ENCODE measurements at places on chromosomes 4 and X.

DNA sequence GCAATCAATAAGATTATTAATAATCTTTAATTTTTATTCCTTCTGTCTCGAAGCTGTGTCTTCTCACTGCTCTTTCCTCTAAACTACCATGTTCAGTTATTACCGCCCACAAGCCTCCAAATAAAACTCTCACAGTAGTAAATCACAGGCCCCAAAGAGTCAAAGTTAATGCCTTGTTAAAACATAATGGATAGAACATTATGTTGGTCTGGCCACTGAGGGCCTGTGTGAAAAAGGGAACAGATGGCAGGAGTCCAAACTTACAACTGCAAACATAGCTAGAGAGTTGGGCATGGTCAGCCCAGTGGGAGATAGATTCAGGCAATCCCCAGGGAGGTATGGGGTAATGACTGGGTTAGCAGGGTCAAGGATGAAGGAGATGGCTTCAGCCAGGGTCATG lies 84.6 kb upstream of the TNIP3 start:
- no peak for DNase-seq

DNA sequence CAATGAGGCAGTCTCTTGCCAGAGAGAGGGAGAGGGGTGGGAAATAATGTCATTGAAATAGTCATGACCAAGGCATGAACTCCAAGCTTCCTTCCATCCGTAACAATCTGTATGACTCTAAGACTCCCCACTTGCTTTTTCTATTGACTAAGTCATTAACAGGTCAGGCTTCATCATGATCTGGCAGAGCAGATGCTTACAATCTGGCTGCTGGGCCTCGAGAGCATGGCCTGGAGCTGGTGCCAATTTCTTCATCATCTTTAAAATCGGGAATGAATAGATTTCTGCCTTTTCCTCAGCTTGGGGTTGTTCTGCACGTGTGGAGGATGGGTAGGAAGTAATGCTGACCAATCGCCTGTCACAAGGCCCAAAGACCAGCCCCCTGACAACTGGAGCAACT lies 280.6 kb upstream of the CLNK start:
- DNase-seq = no peak

DNA sequence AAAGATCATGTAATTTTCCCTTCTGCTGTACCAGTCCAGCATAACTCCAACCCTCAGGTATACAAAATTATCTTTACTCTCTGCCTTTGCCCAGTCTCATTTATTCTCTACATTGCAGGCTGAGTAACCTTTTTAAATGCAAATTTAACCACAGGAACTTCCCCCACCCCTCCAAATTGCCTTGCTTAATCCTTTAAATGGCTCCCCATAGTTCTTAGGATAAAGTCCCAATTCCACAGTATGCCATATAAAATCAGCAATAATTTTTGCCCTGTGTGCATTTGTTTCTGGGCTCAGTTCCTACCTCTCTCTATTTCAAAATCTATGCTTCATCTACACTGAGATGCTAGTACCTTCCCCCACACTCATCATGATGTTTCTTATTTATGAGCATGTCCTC lies 879.7 kb downstream of the RPA4 start:
- DNase-seq = no peak

- DNase-seq = no peak
Measured at GRCh38 chrX:141638550-141638949, 49.0 kb downstream of the SPANXA2 start.

DNA sequence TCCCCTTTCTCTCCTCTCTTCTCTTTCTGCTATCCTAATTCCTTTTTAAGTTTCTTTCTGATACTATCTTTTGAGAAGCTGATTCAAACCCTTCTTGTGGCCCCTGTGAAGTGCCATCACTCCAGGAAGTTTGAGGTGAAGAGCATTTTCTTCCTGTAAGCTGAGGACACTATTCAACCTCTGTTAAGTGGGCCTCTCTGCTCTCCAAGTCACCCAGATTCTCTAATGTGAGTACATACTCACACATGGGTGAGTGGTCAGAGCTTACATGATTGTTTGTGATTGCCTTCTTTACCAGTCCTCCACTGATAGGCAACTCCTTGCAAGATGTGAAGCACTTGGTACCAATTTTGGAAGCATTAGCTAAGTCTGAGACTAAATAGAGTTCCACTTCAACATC lies 18.4 kb upstream of the SMIM10L2A start:
- no peak for DNase-seq

DNA sequence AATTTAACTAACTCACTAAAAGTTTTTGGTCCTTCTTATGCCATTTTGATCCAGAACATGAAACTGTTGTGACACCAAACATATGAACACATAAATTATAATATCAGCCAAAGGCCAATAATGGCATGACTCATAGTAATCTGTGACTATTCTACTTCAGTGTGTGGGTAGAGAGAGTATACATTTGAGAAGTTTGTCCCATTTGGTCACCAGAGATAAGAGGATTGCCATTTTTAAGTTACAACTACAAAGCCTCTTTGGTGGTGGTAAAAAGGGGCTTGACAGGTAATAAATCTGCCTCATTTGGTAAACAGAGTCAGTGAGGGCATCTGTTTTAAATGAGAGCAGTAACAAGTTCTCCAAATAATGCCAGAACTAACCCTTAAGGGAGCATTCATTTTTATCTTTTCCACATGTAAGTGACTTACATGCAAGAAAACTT lies 117.9 kb downstream of the TBC1D19 start:
- DNase-seq = no peak

- DNase-seq = no peak
Measured at GRCh38 chr4:55078987-55079386, 46.4 kb downstream of the KDR start.

DNA sequence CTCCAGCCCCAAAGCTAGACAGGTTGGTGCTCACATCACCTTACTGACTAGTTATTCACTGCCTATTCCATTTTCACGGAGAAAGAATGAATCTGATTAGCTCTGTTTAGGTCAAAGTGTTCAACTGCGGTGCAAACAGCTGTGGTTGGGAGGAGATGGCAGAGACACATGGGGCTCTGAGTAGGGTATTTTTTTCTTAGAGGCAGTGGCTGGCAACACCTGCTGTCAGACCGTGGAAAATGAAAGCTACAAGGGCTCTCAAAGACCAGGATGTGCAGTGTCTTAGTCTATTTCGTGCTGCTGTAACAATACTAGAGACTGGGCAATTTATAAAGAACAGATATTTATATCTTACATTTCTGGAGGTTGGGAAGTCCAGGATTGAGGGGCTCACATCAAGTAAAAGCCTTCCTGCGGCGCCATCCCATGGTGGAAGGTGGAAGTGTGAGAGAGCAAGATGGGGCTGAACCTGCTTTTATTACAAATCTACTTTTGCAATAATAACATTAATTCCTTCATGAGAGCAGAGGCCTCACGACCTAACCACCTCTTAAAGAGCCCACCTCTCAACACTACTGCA lies 10.6 kb downstream of the NYX start:
- no peak for DNase-seq

- DNase-seq = no peak
Measured at GRCh38 chrX:142036116-142036515, 132.4 kb downstream of the MAGEC1 start.

DNA sequence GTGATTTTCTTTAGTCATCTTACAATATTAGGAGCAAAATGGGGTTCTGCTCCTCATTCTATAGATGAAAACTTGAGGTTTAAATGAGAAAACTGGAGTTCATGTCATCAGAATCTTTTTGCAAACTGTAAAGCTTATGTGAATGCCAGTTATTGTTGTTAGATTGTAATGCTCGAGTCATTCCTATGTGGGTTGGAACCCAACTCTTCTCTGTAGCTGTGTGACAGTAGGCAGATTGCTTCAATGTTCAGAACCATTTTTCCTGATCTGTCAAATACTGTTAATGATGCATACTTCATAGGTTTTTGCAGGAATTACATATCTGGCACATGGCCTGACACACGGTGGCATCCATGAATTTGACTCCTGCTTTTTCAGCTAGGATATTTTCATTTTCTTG lies 178.9 kb downstream of the RAPGEF2 start:
- DNase-seq = no peak

DNA sequence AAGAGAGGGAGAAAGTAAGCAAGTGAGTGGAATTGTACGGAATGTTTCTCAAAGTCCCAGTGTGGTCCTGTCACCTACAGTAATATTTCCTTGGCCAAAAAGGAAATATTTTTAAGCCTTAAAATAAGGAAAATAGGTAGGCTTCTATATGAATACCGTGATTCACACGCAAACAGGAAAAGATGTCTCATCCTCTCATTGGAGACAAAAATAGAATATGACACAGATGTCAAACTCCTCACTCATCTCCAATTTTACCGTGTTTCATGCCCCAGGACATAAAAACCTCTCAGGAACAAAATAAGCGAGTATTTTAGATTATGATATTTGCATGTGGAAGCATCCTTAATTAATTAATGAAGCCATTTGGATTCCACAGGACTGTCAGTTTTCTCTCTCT lies 1269.5 kb downstream of the RAPGEF2 start:
- DNase-seq = no peak

- no peak for DNase-seq
Measured at GRCh38 chr4:10639100-10639499, 45.5 kb downstream of the CLNK start.

GRCh38 chrX:72269671-72270251 lies 7.3 kb downstream of the RPS4X start:
- DNase-seq = no peak

- DNase-seq = no peak
Measured at GRCh38 chrX:30971774-30972603, 82.9 kb upstream of the TAB3 start.

- no peak for DNase-seq
Measured at GRCh38 chr4:150325872-150326271, 247.6 kb downstream of the DCLK2 start.

- no peak for DNase-seq
Measured at GRCh38 chr4:77072195-77072753, 3.5 kb downstream of the CCNI start.

GRCh38 chr4:59380841-59381366 lies 1819.2 kb upstream of the ADGRL3 start:
- DNase-seq = no peak

DNA sequence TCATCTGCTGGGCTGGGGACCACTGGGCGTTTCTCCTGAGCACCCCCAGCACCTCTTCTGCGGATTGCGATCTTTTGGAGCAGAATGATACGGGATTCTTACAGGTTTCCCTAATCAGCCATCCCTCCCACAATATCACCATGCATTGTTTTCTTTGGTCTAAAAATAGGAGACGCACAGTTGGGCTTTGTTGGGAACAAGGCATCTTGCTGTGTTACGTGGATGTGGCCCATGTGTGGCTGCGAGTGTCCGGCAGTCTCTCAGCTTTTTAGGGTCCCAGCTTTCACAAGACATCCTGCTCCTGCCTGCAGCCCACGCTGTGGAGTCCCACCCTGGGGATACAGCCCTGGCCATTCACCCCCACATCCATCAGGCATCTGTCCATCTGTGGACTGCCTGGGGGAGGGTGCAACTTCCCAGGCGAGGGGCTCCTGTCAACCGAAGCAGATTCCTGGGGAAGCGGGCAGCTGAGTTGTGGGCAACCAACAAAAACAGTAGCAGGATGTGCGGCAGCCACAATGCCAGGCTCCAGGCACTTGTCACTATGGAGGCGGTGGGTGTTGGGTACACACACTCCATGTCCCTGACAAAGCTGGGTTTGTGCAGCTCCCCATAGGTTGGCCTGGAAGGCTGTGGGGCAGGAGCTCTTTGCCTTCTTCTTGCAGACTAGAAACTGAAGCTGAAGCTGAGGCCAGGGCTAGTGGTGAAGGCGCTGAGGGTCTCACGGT lies 185.5 kb upstream of the PSAPL1 start:
- DNase-seq = no peak

GRCh38 chrX:18682979-18683387 lies 11.1 kb upstream of the RS1 start:
- no peak for DNase-seq

GRCh38 chrX:99383786-99384185 lies 1026.3 kb downstream of the PCDH19 start:
- DNase-seq = no peak

DNA sequence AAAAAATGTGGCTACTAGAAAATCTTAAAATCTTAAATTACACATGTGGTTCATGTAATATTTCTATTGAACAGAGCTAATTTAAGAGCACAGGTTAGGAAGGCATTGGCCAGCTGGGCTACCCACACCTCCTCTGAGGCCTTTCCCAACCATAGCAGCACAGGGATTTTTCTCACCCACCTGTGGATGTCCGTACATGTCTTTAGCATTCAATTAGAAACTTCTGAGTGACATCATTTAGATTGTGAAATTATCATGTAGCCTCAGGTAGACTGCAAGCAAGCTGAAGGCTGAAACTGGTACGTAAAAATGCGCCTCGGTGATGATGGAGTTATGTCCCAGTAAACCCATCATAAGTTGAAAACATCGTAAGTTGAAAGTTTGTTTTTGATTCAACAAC lies 31.2 kb downstream of the SCARB2 start:
- no peak for DNase-seq

- no peak for DNase-seq
Measured at GRCh38 chr4:183287677-183288076, 32.4 kb downstream of the CLDN22 start.

- DNase-seq = no peak
Measured at GRCh38 chrX:26376037-26376708, 160.2 kb downstream of the MAGEB5 start.

GRCh38 chr4:110487873-110488272 lies 11.9 kb downstream of the ENPEP start:
- no peak for DNase-seq

DNA sequence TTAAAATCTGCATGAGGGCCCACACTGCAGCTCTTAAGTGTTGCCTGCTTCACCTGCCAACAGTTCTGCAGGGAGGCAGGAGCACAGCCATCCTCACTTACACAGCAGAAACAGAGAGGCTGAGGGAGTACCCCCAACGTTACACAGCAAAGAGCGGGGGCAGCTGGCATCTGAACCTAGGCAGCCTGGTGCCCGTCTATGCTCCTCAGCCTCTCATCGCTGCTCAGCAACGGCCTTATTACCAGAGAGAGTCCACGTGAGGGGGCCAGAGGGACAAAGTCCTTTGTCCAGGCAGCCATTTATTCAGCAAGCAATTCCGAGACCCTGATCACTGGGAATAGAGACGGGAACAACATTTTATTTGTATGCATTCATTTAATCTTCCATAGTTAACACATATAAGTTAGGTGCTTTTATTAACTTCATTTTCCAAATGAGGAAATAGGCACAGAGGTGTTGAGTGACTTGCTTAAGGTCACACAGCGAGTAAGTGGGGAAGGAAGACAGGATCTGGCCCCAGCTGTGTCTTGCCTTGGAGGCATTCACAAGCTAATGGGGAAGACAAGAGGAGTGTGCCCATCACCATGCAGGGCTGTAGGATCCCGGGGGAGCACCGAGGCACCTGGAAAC lies 52.2 kb upstream of the SORCS2 start:
- DNase-seq = no peak

- DNase-seq = no peak
Measured at GRCh38 chr4:105092768-105093167, 53.9 kb upstream of the TET2 start.

DNA sequence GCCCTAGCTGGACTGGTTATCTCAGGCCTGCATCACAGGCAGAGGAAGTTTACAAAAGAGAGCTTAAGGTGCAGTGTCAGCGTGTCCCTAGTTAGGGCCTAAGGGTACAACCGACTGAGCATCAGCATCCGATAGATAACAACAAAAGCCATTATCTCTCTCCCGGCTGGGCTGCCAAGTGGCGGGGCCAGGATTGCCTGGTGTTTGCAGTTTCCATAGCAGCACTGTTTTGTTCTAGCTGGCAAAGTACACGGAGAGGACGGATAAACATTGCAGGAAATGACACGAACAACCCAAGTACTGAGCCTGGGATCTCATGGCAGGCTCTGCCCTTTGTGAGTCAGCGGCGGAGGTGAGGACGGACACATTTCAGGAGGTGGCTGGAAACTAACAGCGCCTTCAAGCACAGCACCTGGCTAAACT lies 104.7 kb upstream of the NOCT start:
- DNase-seq = no peak

All from activated T-cell treated with anti-CD3 and anti-CD28 coated beads, Interleukin-2, amount 50 U/mL, for 1 hour (primary cell).